ENCODE measurements at places on chromosomes 11 and 22.

GRCh38 chr22:32528316-32528715 lies 53.7 kb downstream of the FBXO7 start:
- DNase-seq, result no peak

DNA sequence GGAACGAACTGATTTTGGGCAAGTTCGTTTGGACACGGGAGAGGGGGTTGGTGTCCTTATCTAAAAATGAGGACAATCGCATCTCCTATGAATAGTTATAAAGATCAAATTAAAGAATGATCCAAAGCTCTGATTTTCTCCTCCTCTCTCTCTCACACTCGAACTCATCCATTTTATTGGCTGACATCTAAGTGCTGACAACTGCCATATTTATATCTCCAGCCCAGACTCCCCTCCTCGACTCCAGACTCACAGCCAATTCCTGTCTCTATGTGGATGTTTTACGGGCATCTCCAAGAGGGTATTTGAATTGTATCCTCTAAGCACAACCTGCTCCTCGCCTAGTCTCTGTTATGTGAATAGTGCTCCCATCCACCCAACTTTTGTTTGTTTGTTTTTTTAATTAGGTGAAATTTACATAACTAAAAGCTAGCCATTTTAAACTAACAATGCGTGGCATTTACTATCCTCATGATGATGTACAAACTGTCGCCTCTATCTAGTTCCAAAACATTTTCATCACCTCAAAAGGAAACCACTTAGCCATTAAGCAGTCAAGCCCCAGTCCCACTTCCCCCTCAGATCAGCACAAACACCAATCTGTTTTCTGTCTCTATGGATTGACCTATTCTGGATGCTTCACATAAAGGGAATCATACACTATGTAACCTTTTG lies 4.0 kb downstream of the SYN3 start:
- DNase-seq, result no peak

DNA sequence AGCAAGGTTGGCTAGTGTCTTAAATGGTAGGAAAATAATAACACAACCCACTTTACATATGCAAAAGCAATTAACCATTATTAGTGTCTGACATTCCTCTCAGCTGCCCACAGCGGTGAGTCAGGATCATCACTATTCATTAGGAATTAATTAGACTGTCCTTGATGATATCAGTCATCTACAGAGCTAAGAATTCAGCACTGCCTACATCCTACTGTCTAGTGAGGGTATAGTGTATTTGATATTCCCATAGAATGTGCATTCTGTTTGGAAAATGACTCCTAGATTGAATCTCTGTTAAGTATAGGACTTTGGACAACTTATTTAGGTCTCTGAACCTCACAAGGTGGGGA lies 82.2 kb downstream of the TEAD1 start:
- no peak for DNase-seq

DNA sequence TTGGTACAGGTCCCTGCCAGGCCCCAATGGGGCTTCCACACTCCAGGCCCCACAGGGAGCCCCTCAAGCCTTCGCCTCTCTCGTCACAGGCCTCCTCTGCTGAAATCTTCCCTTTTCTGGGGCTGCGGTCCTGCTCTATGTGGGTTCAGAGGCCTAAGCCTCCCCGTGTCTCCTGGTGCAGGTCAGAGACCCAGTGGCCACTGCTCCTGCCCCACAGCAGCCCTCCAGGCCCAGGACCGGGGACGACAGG lies 5.9 kb upstream of the IFITM3 start:
- DNase-seq, result no peak

DNA sequence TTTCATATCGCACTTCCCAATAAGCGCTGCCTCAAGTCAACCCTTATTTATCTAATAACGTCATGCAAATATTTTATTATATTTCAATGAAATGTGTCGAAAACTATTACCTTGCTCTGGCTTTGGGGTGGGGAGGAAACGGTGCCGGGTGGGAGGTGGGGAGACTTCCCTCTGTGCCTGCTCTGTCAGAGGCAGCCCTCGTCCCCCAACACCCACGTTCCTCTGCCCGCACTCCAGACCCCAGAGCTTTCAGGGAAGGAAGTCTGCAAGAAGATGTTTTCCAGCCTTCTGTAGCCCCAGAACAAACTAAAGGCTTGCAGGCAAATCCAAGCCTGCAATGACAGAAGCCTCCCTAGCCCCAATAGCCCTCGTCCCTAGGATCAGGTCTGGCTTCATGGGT lies 235.7 kb downstream of the BUD13 start:
- no peak for DNase-seq

- no peak for DNase-seq
Observed at GRCh38 chr11:6225896-6226295, 8.5 kb downstream of the FHIP1B start.

- DNase-seq, result no peak
Observed at GRCh38 chr22:41127451-41127850, 35.1 kb downstream of the EP300 start.

DNA sequence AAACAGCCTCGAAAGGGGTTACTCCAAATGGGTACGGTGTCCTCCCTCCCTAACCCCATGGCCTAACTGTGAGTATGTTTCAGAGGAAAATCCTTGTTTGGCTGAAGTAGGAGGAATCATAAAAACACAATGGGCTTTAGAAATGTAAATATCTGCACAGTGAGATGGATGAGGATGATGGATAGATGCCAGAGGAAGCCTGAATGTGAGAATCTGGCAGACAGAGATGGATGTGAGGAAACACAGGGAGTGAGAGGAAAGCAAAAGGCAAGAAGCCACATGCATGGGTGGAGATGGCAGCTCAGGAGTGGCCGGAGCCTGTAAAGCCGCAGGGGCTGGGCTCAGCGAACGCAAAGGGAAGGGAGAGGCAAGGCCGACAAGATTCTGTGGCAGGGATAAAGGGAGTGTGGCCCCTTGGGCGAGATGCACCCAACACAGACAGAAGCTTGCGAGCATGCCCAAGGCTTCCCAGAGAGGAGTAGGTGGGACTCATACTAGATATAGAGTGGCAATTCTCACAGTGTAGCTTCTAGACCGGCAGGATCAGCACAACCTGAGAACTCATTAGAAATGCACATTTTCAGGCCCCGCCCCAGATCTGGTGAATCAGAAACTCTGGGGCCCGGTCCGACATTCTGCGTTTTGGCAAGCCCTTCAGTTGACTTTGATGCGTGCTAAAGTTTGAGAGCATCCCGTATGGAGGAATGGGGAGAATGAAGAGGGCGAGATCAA lies 237.3 kb upstream of the CADM1 start:
- no peak for DNase-seq

DNA sequence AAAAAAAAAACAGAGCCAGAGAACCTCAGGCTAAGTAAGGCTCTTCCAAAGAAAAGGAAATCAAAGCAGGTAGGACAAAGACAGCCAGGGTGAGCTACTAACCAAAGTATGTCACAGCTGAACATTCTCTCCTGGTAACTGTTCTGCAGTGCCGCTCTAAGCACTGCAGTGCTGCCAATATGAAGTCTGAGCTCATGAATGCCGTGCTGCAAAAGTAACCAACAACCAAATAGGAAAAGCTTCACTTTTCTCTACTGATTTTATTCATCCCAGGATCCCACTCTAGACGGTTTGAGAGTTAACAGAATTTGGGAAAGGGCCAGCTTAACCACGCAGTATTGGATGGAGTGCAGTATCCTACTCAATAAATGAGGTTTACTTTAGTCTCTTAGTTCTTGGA lies 3.5 kb downstream of the SIK3 start:
- no peak for DNase-seq

DNA sequence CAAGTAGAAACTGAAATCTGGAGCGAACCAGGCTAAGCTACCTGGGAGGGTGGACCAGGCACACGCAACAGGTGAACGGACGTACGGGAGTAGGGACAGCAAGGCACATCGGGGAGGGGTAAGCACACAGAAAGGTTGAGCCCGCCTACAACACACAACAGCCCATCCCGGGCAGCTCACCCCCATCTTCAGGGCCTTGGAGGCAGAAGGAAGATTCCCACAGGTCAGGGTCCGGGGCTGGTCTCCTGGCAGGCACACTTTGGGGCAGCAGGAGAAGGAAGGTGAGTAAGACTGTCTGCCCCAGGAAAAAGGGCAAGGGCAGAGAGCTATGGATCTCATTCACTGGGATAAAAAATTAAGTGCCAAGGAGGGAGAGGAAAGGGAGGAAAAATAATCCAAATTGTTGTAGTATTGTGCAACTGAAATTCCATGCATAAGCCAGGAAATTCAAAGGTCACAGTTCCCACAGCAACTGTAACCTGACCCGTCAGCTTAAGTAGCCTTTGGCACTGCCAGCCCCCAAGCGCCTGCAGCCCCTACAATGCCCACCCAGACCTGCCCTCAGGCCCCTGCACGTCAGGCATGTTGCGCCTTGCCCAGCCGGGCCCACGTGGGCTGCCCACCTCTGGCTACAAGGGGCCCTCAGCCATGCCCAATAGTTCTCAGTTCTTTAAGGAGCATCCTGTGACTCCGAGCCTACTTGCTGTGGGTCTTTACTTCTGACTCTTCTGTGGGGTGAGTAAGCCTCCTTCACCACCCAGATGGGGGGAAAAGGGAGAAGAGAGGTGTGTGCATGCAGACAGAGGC lies 51.8 kb downstream of the MICAL3 start:
- DNase-seq, result peak; percentile 42

GRCh38 chr11:13098616-13099289 lies 89.6 kb downstream of the RASSF10 start:
- DNase-seq, result no peak

DNA sequence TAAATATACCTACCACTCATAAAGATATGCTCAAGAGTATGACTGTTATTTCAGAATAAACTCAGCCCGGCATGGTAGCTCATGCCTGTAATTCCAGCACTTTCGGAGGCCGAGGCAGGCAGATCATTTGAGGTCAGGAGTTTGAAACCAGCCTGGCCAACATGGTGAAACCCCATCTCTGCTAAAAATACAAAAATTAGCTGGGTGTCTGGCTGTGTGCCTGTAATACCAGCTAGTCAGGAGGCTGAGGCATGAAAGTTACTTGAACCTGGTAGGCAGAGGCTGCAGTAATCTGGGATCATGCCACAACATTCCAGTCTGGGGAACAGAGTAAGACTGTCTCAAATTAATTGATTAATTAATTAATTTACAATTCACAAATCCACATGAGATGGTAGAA lies 208.2 kb upstream of the PDGFD start:
- no peak for DNase-seq

GRCh38 chr22:27214691-27215090 lies 557.3 kb downstream of the MIAT start:
- no peak for DNase-seq

DNA sequence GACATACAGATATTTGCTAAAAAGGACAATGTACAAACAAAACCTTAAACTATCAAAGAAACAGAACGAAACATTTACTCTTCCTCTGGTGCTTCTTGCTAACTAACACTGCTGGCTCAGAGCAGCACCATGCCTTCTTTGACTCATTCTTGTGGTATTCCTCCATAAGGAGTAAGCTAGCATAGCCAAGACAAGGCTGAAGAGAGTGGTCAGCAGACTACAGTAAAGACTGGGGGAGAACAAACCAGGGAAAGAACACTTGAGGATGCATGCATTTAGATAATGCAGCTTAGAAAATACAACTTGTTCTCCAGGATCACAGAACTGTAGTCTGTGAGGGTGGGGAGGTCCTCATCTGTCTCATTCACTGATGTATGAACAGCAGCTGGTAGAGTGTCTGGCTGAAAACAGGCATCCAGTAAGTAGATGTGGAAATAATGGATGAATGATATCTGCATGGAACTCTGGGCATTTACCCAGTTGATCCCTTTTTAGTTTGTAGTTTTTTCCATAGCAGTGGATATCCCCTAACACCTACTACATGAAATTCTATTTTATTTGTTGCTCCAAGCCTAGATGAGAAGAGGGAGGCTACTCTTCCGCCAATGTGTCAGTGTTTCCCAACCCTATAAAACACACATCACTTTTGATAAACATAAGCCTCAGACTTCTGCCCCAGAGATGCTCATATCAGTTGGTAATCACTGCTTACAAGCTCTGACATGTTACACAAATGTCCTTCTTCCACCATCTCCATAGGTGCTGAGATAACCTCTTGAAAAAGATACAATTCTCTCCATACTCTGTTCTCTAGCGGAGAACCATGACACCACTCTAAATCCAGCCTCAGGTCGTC lies 7.3 kb downstream of the SNX19 start:
- peak; percentile 26 for DNase-seq

GRCh38 chr11:12890476-12890875 lies 118.6 kb upstream of the RASSF10 start:
- no peak for DNase-seq

- no peak for DNase-seq
Observed at GRCh38 chr11:123308077-123308476, 113.0 kb upstream of the CLMP start.

DNA sequence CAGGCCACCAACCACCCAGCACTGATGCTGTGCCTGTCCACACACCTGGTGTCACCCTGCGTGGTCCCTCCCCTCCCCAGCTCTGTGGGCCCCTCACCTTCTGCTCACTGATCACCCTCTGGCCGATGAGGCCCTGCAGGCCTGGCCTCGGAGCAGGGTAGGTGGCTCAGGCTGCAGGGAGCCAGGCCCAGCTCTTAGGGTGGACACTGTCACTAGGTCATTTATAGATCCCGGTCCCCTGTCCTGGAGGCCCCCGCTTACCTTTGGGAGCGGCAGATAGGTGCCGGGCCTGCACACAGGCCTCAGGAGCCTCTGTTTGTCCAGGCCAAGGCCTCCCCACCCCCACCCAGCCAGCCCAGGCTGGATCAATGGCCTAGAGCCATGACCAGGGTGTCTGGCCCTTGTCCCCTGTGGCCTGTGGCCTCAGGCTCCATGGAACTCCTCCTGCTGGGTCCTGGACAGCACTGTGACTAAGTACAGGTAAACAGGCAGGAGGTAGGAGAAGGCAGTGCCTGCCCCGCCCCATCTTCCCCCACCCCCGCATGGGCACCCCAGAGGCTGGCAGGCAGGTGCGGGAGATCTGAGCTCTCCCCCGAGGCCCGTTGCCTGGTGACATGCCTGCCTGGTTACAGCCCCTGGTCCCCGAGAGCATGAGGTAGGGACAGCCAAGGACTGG lies at the start of gene TMPRSS6:
TMPRSS6 (minus strand) TSS at position 472 of the 676 bp plus-strand sequence. CDS start 6,296 bp downstream, outside the sequence.
- DNase-seq, result no peak

- DNase-seq, result no peak
Observed at GRCh38 chr11:107040433-107041087, 22.3 kb upstream of the GUCY1A2 start.

DNA sequence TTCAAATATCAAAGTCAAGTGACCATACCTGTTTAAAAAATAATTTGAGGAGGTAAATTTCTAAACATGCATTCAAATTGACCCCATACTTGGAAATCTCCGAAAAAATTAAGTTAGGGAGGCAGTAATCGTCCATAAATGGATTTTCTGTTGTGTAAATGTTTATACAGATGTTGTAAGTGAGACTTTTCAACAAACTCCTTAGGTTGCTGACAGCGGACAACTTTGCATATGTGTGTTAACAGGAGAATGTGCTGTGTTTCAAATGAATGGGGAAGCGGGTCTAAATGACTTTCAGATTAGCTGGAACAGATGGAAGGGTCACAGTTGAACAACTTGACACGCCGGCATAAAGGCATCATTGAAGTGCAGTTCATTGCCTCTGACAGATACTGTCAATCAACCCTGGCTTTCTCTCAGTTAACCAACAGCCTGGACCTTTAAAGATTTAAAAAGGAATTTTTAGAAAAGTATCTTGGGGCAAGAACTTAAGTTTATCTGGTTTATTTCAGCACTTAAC lies 98.2 kb upstream of the DBX1 start:
- DNase-seq, result no peak

- DNase-seq, result no peak
Observed at GRCh38 chr22:48636746-48637145, 1190.9 kb downstream of the BRD1 start.

GRCh38 chr11:111691176-111691575 lies 75.0 kb downstream of the PPP2R1B start:
- no peak for DNase-seq

Data from RWPE1 (cell line).